COLO829 (cell line): ENCODE measurements at places on chromosomes 4 and X.

DNA sequence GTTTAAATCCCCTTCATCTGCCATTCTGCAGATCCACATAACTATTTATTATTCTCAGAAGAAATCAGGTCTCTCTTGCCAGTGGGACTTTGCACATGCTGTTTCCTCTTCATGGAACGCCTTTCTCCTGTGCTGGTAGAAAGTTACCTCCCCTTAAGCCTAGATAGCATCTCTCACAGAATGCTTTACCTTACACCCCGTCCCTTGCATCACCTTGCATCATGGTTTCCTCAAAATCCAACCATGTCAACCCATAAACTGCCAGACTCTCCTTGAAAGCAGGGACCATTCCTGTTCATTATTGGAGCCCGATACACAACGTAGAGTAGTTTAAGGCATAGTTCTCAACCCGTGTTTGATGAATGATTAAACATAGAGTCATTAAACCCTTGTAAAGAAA lies 396.2 kb upstream of the F9 start:
- DNase-seq, result no peak

- DNase-seq, result peak; percentile 51
Measured at GRCh38 chr4:89586318-89586717, 250.6 kb downstream of the SNCA start.

- DNase-seq, result no peak
Measured at GRCh38 chrX:97895751-97896150, 1012.0 kb downstream of the RPA4 start.

GRCh38 chr4:113636877-113637276 lies 124.7 kb downstream of the CAMK2D start:
- peak; percentile 63 for DNase-seq

DNA sequence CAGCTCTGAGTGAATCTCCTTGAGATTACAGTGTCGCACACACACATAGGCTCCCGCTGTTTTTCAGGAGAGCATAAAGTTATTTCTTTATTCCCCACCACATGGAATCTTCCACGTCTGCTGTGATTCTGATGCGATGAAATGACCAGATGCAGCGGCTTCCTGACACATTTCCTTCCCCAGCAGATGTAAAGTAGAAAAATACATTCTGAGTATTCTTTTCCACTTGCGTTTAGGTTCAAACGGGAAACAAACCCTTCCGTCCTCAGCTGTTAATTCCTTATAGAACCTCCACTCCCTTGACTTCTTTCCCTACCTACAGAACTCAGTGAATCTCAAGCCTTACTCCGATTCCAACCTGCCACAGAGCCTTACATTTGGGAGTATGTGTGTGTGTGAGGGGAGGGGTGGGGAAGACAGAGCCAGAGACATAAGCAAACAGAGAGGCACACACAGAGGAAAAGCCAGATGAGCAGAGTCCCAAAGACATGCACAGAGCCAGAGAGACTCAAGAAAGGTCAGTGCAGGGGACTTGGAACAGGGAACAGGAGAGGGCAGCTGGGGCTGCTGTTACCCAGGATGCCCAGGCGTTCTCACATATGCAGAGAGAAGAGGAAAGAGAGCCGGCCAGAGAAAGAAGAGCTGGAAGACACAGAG lies 47.3 kb downstream of the SETD7 start:
- no peak for DNase-seq

- no peak for DNase-seq
Measured at GRCh38 chr4:168109527-168109926, 17.2 kb downstream of the ANXA10 start.

DNA sequence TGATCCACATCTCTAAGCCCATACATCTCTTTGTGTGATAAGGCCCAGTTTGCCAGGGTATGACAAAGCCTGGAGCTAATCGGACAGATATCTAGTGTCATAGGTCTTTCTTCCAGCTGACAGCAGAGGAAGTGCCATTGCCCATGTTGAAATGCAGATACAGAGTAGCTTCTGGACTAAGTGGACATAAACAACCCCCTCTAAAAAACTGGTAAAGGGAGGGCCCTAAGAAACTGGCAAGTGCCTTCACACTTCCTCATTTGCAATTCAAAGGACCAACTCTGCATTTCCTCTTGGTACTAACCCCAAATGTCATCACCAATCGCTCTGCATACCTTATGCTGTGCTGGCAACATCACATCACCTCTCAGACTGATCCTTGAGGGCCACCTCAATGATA lies 20.8 kb downstream of the ARHGEF6 start:
- DNase-seq, result no peak

- no peak for DNase-seq
Measured at GRCh38 chr4:138875891-138876608, 139.5 kb upstream of the NOCT start.

DNA sequence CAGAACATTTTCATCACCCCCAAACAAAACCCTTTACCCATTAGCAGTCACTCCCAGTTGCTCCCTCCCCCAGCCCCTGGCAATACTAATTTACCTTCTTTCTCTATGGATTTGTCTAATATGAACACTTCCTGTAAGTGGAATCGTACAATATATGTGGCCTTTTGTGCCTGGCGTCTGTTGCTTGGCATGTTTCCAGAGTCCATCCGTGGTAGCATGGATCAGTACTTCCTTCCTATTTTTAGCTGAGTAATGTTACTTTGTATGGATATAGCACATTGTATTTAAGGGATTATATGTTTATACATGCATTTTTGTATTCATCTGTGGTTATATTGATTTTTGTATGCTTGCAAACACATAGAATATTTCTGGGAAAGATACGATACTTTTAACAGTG lies 48.2 kb downstream of the PPEF1 start:
- DNase-seq, result no peak

- DNase-seq, result no peak
Measured at GRCh38 chrX:11647138-11647537, 18.6 kb downstream of the ARHGAP6 start.

GRCh38 chrX:153412746-153413720 lies 1.8 kb downstream of the ZFP92 start:
- no peak for DNase-seq

- no peak for DNase-seq
Measured at GRCh38 chr4:8319731-8320385, 50.3 kb downstream of the HTRA3 start.

DNA sequence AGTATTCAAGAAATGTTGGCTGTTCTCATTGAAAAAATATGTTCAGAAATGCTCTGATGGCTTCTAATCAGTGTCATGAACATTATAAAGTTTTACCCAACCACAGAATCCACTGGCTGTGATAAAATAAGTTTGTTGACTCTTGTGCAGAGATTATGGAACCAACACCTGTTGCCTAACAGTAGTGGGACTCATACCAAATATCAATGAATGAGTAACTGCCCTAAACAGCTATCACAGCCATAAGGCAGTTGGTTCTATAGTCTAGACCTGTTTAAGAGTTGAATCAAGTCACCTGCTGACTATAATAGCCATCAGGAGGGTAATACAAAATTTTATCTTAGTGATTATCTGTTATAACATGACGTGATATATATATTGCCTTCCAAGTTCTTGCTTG lies 168.3 kb downstream of the ATOH1 start:
- no peak for DNase-seq

GRCh38 chrX:45907786-45908185 lies 637.4 kb downstream of the ZNF674 start:
- no peak for DNase-seq

DNA sequence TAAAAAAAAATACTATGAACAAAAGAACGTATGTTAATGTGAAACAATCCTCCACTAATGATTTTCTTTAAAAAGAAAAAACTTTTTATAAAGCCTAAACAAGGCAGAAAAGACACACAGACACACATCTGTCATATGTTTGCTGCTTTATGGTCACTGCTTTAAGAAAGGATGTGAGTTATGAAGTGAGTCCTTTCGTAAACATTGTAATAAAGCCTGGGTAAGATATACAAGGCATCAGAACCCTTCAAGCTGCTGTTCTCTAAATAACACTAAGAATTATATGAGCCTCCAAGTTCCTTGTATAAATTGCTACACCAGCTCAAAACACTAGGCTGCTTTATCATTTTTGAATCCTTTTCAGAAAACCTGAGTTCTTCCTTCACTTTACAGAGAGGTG lies 81.6 kb downstream of the FBXO8 start:
- no peak for DNase-seq

DNA sequence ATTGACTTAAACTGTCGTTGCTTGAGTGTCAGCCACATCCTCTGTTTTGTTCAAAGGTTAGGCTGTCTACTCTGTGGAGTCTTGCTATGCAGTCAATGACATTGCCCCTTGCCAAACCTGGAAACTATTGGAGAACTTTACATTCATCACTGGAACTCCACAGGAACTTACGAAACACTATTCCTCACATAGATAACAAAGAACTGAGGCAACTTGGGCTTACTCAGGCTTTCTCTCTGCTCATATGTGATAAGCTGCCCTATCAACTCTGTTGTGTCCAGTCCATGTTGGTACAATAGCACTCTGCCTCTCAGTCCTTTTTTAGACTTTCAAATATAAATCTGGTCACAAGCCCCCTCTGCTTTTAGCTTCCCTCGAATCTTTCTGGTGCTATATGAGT lies 9.4 kb downstream of the NPY5R start:
- DNase-seq, result no peak

DNA sequence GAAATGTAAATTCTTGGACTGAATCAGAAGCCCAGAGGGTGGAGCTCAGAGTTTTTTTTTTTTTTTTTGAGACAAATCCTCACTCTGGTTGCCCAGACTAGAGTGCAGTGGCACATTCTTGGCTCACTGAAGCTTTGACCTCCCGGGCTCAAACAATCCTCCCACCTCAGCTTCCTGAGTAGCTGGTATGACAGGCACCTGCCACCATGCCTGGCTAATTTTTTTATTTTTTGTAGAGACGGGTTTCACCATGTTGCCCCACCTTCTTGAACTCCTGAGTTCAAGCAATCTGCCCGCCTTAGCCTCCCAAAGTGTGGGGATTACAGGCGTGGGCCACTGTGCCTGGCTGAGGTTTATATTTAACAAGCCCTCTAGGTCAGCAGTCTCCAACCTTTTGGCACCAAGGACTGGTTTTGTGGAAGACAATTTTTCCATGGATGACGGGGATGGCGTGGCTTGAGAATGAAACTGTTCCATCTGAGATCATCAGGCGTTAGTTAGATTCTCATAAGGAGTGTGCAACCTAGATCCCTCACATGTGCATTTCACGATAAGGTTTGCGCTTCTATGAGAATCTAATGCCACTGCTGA lies 76.7 kb downstream of the FHIP1A start:
- no peak for DNase-seq

DNA sequence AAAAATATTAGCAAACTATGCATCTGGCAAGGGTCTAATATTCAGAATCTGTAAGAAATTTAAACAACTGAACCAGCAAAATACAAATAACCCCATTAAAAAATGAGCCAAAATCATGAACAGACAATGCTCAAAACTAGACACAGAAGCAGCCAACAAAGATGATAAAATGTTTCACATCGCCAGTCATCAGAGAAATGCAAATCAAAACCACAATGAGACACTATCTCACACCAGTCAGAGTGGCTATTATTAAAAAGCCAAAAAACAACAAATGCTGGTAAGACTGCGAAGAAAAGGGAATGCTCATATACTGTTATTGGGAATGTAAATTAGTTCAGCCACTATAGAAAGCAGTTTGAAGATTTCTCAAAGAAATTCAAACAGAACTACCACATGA lies 201.3 kb upstream of the CPEB2 start:
- no peak for DNase-seq

GRCh38 chrX:104567506-104567905 lies 1.5 kb downstream of the IL1RAPL2 start:
- no peak for DNase-seq

GRCh38 chr4:83552924-83553323 lies 17.0 kb downstream of the GPAT3 start:
- DNase-seq, result no peak

GRCh38 chr4:174036576-174036975 lies 246.9 kb downstream of the FBXO8 start:
- no peak for DNase-seq
